Activated T-helper 2 cell treated with anti-CD3 and anti-CD28 coated beads, Interferon-gamma antibody, Interleukin-2, Interleukin-4, amounts not matched to agents 10 μg/mL and 5 μg/mL and 100 μg/mL, durations not matched to agents 14 hours and 24 hours and 36 hours (primary cell): ENCODE measurements at places on chromosomes 7 and 10.

DNA sequence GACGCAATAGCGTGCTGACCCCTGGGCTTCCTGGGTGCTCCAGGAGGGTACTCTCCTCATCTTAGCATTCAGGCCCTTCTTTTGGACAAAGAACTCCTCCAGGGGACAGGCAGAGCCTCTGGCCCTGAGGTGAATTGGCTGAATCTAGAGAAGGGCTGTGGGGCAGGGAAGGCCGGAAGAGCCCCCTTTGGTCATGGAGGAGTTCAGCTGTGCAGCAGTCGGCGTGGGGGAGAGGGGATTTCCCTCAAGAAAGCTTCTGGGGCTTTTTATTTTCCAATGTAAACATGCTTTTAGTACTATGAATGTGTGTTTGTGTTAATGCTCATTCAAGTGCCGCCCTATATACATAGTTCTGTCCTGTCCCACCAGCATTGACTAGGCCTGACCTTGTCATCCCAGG is 38.8 kb downstream of the FIGNL1 start:
- DNase-seq = no peak

DNA sequence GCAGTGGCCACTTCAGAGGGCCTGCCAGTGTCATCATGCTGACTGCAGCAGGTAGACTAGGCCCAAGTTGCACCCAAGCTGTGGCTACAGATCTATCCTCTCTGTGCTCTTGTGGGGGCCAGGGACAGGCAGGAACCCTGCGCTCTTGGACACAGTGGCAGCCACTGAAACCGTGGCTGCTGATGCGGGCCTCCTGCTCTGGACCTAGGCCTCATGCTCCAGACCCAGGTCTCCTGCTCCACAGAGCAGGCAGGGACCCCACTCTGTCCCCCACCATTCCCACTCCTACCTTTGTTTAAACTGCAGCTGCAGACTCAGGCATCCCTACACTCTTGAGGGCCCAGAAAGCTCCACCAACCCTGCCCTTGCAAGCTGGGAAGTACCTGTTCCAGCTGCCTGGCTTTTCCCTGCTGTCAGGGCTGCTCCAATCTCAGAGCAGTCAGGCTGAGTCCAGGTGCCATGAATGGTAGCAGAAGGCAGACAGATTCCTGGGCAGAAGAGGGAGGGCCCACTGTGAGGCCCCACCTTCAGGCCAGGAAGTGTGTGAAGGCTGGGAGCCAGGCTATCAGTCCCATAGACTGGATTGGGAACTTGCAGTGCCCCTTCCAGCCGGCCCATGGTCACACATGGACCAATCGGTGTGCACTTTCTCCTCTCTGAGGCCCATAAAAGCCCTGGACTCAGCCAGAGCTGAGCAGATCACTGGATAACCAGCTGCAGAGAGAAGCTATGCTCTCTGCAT is 634.0 kb upstream of the SEMA3D start:
- no peak for DNase-seq

DNA sequence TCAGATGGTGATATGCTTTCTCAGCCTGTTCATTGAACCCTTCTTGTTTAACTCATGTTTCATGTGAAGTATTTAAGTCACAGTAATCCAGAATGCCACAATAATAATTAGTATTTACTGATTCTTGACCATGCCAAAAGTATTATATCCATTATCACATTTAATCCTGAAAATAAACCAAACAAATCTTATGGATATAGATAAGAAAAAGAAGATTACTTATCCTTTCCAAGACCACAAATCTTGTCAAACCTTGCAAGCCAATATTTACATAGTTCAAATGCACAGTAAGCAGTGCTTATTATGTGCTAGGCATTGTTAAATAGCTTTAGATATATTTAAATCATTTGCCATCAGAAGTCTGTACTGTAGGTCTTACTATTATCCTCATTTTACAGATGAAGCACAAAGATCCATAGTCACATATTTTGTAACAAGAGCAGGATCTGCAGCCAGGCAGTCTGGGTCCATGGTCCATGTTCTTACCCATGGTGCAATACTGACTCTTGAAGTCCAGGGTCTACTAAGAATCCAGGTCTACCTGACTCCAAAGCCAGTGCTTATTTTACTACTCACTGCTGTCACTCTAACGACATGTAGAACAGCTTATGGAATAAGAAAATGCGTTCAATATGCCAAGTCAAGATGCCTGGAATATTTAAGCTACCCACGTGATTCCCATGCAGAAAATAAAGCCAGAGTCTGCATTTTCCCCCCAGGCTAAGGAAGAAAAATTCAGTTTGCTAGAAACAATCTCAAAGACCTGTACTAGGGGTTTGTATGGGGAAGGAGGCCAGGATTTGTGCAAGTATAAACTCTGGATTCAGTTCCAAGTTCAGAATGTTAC is 984.8 kb upstream of the LRRTM3 start:
- DNase-seq = no peak

DNA sequence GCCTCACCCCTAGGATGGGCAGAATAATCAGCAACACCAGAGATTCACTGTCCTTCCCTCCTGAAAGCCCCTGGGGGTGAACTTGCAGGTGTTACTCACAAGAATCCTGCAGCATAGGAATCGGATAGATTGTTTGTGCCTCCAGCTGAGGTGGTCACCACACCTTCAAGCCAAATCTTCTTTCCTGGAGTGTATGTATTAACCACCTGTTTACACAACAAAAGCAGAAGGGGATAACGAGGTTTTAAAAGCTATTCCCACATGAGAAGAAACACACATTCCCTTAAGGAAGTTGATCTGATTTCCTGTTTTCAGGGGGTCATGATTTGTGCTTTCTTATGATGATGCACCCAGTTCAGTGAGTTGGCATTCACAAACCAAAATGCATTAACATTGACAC is 173.8 kb upstream of the HPS1 start:
- no peak for DNase-seq

DNA sequence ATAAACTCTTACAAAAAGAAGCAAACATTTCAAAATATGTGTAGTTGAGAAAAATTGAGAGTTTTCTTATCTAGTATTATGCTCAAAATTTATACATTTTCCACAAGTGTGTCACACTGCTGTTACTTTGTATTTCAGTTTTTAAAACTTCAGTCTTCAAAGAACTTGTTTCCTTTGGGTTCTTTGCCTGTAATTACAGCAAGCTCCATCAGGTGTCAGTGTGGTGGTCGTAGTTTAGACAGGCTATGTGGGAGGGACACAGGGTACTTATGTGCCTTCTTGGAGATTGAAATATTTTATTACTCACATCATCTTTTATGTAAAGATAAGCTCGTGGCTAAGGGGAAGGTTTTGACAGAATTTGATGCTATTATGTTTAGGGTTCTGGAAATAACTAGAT is 360.5 kb downstream of the FGFR2 start:
- DNase-seq = no peak

- no peak for DNase-seq
Observed at GRCh38 chr10:22715290-22715625, 880 bp upstream of the PIP4K2A start.

- DNase-seq = no peak
Observed at GRCh38 chr7:105782391-105783042, 93.9 kb downstream of the ATXN7L1 start.

DNA sequence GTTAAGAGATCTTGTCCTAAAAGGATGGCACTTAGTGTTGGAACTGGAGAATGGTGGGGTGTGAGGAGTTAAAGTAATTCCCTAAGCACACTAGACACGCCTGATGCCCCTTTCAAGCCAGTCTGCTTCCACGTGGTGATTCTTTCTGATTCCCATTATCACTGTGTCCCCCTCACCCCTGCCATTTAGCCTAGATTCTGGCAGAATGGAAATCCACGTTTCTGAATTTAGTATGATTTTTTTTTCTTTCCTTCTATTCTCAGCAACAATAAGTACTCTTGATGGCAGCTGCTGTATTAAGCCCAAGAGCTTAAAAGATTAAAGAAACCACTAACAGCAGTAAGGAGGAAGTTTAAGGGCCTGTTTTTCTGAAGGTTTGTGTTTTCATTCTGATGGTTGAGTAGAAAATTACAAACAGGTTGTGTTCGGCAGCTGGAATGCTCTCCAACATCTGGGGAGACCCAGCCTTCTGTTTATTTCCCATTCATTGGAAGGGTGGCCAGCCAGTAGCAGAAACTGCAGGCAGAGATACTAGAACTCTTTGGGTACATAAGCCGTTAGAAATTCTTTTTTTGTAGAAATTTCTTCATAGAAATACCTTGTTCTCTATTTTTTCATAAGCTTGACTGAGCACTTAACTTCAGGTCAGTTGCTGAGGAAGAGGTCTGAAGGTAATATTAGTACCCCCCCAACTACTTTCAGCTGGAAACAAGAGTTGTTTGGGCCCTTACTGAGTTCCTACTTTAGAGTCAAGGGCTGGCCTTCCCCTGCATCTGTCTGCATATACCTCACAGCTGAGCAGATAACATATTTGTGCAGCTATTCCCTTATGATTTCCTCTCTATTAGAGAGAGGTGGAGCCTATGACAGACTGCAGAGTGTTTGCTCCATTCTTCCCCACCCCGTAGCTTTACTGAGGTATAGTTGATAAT is 355.1 kb downstream of the AUTS2 start:
- DNase-seq = no peak

GRCh38 chr10:114061148-114061547 is 17.5 kb downstream of the ADRB1 start:
- no peak for DNase-seq
